Stimulated activated CD4-positive, alpha-beta T cell treated with anti-CD3 and anti-CD28 coated beads, TNF-alpha, amount 100 ng/mL, for 48 hours (primary cell): ENCODE measurements at places on chromosomes 2 and 18.

DNA sequence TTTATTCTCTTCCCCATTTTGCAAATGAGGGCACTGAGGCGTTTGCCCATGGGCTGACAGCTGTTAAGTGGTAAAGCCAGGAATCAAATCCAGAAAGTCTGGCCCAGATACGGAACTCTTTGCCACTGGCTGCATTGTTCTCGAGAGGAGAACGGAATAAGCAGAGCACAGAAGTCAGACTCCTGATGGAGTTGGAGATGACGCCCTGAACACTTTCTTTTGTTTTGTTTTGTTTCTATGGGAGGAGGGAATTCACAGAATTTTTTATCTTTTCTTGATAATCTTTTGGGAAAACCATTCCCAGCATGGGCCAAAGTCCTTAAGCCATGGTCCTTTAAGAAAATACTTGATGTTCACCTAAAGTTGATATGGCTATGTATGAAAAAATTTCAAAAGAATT is 322.2 kb downstream of the RDH14 start:
- DNase-seq = no peak

DNA sequence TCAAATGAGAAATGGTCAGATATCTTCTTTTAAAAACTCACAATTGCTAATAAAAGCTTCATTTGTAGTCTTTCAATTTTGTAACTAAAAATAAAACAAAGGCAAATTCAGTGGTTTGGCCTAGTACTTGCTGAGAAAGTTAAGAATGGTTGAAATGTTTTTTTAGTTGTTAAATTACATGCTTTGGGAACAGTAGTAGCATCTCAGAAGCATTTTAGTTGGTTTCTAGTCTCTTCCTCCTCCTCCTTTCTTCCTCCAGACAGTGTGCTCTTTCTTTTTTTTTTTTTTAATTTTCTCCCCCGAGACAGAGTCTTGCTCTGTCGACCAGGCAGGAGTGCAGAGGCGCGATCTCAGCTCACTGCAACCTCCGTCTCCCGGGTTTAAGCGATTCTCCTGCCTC is 9.8 kb downstream of the TRAK2 start:
- no peak for DNase-seq

GRCh38 chr2:162333968-162334367 is 10.0 kb upstream of the GCA start:
- no peak for DNase-seq

DNA sequence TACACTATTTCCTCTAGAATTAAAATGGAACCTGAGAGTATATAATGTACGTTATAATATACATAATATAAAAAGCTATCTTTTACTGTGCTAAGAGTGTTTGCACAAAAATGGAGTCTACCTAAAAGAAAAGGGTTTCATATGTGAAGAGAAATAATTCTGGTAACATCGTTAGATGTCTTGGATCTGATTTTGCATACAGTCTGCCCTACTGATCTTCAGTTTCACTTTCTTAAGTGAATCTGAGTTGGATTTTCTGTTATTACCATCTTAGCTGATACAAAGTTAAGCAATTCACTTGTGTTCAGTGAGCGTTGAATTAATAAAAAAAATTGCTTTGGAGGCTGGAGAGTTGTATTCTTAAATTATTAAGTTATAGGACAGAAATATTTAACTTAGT is 502.1 kb upstream of the TMEFF2 start:
- no peak for DNase-seq

DNA sequence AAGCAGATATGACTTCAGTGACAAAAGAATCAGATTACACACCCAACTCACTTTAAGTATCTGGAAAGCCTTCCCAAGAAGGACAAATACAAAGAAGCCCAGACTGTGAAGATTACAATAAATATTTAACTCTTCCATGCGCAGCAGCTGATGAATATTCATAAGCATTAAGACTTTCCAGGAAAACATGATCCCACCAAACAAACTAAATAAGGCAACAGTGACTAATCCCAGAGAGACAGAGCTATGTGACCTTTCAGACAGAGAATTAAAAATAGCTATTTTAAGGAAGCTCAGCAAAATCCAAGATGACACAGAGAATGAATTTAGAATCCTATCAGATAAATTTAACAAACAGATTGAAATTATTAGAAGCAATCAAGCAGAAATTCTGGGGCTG is 108.2 kb upstream of the UBE2E3 start:
- DNase-seq = no peak

- DNase-seq = no peak
Measured at GRCh38 chr2:153770359-153770991, 101.2 kb upstream of the GALNT13 start.

DNA sequence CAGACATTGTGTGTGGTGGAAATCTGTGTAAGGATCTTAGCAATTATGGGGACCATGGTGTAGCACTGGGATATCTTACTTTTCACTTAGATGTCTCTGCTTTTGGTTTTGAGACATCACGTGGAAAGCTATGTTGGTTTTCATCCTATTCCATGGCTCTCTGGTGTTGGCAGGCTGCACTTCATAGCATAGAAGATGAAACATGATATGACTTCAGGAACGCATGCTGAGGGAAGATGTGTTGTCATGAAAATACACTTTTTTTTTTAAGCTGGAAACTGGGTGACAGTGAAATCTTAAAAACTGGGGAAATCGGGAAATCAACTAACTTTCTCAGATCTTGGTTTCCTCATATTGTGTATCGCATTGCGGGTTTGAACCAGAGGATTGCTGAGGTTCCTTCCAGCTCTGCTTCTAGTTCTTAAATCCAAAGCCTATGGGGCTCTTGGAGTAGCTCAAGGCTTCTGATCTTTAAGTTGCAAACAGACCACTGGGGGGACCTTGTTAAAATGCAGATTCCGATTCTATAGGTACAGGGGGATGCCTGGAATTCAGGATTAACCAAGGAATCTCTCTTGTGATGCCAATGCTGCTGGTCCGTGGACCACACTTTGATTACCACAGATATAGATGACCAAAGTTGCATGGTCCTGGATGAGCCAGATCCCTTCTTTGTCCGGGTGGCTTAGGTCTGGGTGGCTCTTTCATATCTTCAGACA is 160.7 kb downstream of the SH3RF3 start:
- no peak for DNase-seq

GRCh38 chr2:203861197-203861596 is 6.4 kb upstream of the CTLA4 start:
- no peak for DNase-seq

- peak; percentile 63 for DNase-seq
Measured at GRCh38 chr2:85577386-85578242, at the start of gene VAMP8. Gene VAMP8, plus strand, starts transcription at chr2:85577586. Its CDS starts 61 bp downstream, at chr2:85577647.

DNA sequence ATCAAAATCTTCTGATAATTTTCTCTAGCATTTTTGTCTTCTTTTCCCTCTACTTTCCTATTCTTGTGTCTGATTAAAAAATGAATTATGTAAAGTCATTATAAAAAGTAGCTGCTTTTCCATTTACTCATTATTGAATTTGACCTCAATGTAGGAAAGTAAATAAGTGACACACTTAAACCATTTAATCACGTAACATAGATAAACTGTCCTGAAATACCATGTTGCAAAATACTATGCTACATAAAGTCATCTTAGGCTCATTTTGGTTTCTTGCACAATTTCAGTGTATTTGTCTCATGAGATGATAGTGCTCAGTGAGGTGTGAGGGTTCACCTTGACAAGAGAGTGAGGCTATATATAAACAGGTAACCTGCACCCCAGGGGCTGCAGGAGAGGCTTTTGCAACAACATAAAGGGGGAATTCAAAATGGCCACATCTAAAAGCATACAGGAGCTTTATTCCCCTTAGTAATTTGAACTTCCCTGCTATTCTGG is 502.7 kb downstream of the RNF144A start:
- no peak for DNase-seq

DNA sequence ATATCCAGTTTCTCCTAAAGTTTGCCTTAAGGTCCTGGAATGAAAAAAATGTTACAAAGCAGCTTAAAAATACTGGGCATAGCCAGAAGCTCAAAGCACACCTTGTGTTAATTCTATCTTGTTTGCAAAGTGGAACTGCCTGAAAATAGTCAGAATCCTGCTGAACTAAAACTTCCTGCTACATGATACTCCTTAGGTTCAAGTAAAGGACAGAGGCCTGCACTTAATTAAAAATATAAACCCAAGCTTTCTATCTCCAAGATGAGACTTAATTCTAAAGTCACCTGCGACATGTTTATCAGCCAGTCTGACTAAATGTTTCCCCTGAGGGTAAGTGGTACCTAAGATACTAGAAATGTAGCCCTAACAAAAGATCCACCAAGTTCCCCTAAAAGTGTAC is 103.4 kb downstream of the CHST9 start:
- no peak for DNase-seq

GRCh38 chr2:206260188-206261012 is 14.1 kb upstream of the ZDBF2 start:
- DNase-seq = no peak

- DNase-seq = no peak
Measured at GRCh38 chr2:72916743-72917137, 579 bp upstream of the EMX1 start.

- no peak for DNase-seq
Measured at GRCh38 chr2:234608946-234609345, 112.1 kb upstream of the ARL4C start.

GRCh38 chr2:145413261-145414030 is 893.5 kb upstream of the ZEB2 start:
- no peak for DNase-seq

DNA sequence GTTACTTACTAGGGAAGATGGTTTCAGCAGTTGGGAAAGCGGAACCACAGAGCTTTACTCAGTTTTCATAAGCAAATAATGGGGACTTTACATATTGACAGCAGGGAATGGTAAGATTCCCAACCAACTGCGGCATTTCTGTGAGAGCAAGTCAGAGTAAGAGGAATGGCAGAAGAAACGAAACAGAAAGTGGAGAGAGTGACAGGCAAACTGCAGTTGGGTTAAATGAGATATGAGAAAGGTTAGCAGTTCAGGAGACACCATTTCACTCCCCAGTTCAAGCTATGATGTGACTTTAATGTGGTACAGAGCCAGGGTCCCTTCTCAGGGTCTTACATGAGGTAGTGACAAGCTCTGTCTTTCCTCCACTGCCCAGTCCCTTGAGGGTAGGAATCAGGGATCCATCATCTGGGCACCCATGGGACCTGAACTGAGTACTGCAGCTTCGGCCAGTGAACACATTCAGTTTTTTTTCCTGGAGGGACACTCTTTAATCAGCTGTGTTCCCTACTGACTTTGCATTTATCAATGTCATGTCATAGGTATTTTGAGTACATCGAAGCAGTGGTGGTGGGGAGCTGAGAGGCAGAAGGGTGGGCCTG is 33.0 kb upstream of the GREB1 start:
- no peak for DNase-seq

- DNase-seq = no peak
Measured at GRCh38 chr18:35491700-35492077, 6.1 kb downstream of the INO80C start.

GRCh38 chr2:45986509-45986908 is 310.7 kb upstream of the EPAS1 start:
- DNase-seq = no peak

DNA sequence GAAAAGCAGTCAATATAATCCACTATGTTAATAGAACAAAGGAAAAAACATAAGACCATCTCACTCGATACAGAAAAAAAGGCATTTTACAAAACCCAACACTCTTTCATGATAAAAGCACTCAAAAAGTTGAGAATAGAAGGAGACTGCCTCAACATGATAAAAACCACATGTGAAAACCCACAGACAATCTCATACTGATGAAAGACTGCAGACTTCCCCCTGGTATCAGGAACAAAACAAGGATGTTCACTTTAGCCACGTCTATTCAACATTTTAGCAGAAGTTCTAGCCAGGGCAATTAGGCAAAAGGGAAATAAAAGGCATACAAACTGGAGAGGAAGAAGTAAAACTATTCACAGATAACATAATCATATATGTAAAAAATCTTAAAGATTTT is 285.9 kb downstream of the EIPR1 start:
- DNase-seq = no peak

- no peak for DNase-seq
Measured at GRCh38 chr18:40866968-40867367, 1088.1 kb upstream of the PIK3C3 start.

GRCh38 chr2:219433666-219434467 is 776 bp upstream of the SPEG start:
- DNase-seq = no peak

- no peak for DNase-seq
Measured at GRCh38 chr18:22170421-22171257, 1.2 kb downstream of the GATA6 start.

DNA sequence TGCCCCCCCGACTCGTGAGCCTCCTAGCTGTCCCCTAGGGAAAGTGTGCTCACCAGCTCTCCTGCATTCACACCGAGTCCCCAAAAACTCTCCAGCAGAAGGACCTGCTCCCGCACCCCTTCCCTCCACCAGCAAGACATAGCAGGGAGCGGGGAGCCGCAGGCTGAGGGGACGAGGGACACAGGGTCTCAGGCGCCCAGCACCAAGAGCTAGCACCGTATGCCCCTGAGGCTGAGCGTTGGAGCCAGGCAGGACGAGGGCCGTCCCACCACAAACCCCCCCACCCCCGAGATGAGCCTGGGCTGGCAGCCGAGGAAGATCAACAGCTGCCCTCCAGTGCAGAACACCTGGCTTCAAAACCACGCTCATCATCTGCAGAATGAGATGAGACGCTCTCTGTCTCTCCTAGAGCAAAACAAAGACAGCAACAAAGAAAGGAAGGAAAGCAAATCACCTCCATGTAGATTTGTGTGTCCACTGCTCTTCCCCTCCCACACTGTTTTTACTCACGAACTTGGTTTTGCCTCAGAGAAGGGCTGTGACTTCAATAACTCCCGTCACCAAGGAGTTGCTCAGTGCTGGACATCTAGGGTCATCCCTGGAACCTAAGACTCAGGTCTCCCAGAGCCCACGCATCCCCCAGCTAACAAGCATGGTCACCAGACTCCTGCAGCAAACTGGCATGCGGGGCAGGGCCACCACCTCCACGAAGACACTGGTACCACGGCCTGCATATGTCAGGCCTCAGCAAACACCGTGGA is 39.7 kb upstream of the SALL3 start:
- no peak for DNase-seq

DNA sequence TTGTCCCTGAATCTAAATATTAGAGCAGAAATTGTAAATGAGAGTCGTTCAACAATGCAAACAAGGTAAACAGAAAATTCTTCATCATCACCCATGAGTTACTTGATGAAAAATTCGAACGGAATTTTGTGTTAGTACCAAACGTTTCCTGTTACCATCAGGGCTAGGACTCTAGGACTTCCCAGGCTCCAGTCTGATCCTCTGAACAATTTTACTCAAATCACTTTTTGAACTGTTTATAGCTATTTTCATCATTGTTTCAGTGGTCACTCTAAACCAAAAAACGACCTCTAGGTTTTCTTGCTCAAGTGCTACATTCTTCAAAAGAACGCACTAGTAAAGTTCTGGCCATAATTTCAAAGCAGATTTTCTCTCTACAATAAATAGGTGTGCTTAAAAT is 273.3 kb downstream of the MREG start:
- DNase-seq = no peak

DNA sequence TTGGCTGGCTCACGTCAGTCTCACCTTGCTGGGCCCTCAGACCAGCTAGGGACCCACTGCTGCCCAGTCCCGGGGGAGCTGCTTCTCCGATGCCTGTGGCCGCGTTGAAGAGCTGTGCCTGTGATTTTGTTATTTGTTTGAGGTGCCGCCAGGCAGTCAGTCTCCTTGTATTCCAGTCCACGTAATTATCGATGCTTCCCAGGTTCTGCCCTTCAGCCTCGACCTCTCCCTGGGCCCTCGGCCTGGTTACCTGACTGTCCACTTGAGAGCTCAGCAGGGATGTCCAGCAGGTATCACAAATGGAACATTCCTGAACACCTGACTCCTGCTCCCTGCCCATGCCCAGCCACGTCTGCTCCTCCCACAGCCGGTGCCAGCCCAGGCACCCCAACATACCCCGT is 195.9 kb upstream of the HS6ST1 start:
- DNase-seq = no peak
